Activated CD4-positive, alpha-beta T cell treated with anti-CD3 and anti-CD28 coated beads, Interleukin-2, amount 10 ng/mL, durations not matched to agents 7 days and 5 days (primary cell): ENCODE measurements at places on chromosomes 5 and 9. TPM values are rescaled to one million over a fixed set of nuclear protein-coding genes. Genes with fewer than 3 reads are reported as not detected.

GRCh38 chr5:136769900-136770684 lies 404.7 kb upstream of the TRPC7 start:
- peak; percentile 33 for DNase-seq

DNA sequence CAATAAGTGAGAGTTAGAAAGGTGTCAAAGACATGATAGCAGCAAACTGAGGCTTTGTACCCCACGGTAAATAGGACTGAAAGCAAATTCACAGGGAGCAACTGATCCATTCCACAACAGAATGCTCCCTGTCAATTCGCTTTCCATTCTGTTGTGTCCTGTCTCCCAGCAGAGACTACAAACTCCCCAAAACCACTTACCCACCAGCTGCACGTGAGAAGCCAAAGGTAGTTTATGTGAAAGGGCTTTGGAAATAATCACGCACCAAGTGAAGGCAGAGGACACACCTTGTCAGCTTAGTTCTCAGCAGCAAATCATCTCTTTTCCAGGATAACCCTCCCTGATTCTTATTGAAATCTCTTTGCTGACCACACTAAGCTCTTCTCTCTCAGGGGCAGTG lies 46.6 kb upstream of the IL17B start:
- no peak for DNase-seq

DNA sequence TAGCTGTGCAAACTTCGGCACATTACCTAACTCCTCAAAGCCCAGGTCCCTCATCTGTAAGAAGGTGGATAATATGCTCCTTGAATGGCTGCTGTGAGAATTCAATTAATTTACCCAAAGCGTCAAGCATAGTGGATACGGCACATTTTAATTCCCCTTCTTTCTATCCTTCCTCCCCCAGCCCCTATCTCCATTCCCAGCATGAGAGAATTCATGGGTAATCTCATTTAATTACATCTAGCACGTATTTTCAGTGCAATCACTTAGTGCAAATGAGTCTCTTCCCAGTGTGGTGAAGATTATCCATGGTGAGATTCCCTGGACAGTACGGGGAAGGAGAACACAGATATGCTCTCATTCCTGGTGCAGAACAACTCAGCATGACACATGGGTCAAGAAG lies 145.6 kb downstream of the TRPM3 start:
- DNase-seq = no peak

GRCh38 chr9:107208121-107208520 lies 75.0 kb upstream of the RAD23B start:
- no peak for DNase-seq

DNA sequence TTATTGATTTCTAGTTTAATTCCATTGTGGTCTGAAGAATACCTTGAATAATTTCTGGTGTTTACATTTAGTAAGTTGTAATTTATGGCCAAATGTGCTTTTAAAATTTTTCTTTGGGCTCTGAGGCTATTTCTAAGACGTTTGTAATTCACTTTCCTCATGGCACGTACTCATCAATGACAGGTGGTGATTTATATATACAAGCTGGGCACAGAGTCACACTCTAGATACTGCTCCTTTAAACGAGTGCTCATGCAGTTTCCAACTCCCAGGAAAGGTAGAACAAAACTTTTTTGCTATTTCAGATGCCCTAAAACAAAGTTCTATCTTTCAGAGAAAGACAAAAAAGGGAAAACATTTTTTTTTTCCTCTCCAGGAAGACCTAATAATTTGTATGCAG lies 146.9 kb downstream of the AUH start:
- no peak for DNase-seq

GRCh38 chr9:72228282-72228681 lies 79.0 kb downstream of the GDA start:
- DNase-seq = no peak

DNA sequence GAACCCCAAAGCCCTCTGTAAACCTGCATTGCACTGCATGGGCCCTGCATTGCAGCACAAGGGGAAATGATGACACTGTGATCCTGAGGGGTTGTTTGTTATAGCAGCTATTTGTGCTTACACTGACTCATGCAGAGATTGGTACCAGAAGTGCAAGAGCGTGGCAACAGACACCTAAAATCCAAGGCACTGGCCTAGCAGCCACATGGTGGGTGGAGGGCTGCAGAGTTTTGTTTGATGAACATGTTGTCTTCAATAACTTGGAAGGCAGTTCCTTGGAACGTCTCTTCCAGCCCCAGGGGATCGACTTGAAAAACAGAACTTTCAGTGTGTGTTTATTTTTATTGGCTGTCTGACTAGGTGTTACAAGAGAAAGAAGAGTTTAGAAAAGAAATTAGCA lies 14.5 kb downstream of the FCN2 start:
- DNase-seq = no peak

DNA sequence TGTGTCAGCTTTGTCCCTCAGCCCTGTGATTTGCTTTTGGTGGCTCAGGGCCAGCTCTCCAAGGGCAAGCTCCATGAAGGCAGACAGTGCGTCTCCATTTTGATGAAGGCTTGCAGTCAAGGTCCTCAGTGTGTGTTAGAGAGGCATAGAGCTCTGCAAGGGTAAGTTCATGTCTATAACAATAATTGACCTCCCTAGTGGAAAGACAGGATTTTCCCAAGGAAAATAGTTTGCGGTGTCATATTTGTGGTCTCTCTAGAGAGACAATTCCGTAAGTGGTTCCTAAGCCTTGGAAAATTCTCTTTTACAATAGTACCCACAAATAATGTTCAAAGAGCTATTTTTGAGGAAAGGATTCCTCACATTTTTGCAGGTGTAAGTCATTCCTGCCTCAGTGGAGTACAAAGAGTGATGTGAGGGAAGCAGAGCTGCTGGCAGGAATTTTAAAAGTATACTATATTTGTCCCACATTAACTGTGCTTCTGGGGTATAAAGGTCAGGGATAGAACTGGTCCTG lies 40.2 kb downstream of the SLC1A3 start:
- DNase-seq = no peak

GRCh38 chr5:116466727-116467464 lies 107.7 kb downstream of the SEMA6A start:
- DNase-seq = no peak

DNA sequence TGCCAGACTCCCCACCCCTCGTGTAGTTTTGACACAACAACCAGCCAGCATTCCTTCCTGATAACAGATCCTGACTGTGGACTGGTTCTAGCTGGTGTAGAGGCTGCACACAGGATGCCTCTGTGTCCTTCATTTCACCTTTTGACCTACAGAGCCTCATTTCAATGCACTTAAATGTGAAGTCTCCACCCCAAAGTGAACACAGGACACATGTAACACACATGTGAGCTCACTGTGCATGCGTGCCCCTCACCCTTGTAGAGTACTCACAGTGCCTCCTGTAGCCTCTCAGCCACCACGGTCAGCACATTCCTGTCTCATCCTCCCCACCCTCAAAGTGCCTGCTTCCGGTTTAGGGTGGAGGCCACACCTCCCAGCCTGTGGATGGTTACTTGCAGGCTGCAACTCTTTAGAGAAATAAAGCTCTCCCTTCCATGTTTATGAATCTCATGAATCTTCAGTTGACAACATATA lies 11.6 kb upstream of the NKD2 start:
- peak; percentile 55 for DNase-seq

GRCh38 chr5:58122848-58123392 lies 337.0 kb downstream of the PLK2 start:
- no peak for DNase-seq

- no peak for DNase-seq
These were observed 84.9 kb downstream of the ISL1 start for GRCh38 chr5:51468196-51468595.

DNA sequence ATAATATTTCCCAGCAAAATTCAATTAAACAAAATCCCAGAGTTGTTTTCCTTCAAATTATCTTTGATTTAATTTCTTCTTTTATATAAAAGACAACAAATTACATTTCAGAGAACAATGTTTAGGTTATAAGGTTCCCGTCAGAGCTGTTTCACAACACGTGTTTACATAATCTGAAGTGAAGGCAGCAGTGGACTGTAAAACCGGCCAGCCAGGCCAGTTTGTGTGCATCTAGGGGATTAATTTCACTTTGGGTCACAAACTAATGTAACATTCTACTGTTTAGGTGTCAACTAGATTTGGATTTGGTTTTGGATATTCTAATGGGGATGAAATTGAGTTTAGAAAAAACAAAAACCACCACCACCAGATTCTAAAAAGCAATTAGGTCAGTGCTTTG lies 86.5 kb upstream of the PLPP1 start:
- no peak for DNase-seq

- no peak for DNase-seq
These were observed 11.0 kb downstream of the TRIO start for GRCh38 chr5:14153932-14154731.

GRCh38 chr5:66859526-66859925 lies 263.3 kb downstream of the MAST4 start:
- no peak for DNase-seq

DNA sequence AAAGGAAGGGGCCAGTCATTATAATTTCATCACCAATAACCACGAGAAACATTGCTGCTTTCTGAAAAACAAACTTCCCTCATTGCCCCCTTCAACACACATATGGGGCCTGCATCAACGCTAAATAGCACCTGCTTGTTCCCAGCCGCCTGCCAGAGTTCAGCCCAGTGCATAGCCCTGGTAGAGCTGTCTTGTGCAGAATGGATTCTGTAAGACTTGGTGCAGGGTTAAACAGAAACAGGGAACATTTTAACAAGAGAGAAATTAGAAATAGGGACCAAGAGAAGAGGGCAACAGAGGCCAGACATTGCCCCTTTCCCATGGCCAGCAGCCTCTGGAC lies 56.7 kb downstream of the UBE2QL1 start:
- DNase-seq = no peak

DNA sequence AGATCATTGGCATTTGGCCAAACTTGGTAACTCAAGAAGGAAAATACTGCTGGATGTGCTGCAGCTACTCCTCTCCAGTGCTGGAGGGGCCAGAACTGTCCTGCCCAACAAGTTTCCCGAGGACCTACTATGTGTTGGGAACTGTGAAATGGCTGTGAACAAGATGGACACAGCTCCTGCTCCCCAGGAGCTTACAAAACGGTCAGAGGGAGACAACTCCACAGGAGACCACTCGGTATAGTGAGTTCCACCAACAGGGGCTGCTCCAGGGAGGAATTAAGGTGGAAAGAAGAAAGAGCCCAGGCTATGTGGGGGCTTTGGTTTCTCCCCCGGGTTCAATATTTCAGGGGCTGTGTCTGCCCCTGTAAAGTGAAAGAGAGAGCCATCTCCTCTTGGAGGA lies 78.8 kb downstream of the GNA14 start:
- no peak for DNase-seq

GRCh38 chr5:150175536-150175935 lies 9.0 kb downstream of the CDX1 start:
- DNase-seq = no peak

- DNase-seq = no peak
These were observed 483.0 kb upstream of the DMAC1 start for GRCh38 chr9:8282535-8282934.

- DNase-seq = peak; percentile 14
These were observed 10.0 kb downstream of the ENC1 start for GRCh38 chr5:74630453-74631066.

- no peak for DNase-seq
These were observed 26.7 kb upstream of the STK32A start for GRCh38 chr5:147208134-147208533.

DNA sequence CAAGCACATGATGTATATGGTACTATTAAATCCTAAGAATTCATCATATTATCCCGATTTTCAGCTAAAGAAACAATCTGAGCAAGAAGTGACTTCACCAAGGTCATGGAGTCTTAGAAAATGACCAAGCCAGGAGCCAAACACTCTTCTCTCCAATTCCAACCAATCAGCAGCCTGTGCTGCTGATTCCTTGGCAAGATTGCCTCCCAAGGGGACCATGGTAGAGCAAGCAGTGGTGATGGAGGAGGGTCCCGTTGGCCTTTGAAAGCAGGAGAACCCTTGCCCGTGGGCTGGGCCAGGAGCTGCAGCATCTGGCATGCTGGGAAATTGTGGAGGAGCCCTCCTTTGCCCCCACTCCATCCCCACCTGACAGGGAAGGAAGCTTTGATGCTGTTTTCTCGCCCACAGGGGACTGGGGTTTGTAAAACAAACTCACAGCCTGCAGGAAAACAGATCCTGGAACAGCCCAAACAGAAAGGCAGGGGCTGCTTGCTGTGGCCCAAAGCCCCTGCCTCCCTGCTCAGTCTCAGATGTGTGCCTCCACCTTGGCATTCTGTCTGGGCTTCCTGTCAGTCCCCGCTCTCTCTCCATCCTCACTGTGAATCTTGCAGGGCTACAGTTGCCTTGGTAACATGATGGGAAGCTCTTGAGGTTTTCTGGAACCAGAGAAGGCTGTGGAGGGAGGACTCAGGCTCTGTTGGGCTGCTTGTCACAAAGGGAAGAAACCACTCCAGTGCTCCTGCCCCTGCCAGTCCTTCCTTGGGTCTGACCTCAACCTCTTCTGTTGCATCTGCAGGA lies 70.8 kb upstream of the HSPA9 start:
- DNase-seq = no peak

GRCh38 chr5:112923148-112923917 lies 1.3 kb upstream of the REEP5 start:
- DNase-seq = peak; percentile 62

GRCh38 chr9:137320555-137321384 lies 18.7 kb upstream of the NRARP start:
- peak; percentile 41 for DNase-seq

DNA sequence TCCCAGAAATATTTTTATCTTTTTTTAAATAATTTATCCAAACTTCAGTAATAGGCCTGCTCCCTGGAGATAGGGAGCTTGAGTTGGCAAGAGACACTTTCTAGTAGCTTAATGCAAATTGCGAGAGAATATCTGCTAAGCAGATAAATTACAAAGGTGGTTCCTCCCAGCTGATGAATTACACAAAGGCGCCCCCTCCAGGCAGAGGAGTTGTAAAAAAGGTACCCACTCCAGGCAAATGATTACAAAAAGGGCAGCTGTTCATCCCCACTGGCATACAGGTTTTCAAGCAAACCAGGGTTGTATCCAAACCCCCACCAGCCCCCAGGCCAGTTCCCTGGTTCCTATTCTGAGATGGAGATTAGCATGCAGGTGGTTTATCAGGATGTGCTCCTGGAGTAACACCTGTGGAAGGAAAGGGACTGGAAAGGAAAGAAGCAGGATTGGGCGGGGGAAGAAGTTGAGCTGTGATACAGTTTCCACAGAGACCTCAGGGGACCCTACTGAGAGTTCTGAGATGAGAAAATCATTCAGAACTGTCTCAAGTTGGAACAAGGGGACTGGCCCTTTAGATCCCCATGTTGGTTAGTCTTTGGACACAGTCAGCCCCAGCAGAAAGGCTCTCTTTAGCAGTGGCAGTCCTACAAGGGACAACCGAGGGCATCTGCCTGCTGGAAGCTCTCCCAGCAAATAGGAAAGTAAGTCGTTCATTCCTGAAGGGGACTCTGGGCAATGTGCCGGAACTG lies 25.5 kb downstream of the ESM1 start:
- peak; percentile 21 for DNase-seq

GRCh38 chr5:132674671-132675506 lies 1.1 kb downstream of the IL4 start:
- DNase-seq = no peak

The RACK1 gene
- 2,207 TPM for total RNA-seq

The DBH gene
- total RNA-seq = not detected

The IGFBPL1 gene
- not detected for total RNA-seq

The ANKRD18B gene
- total RNA-seq = 0.46 TPM

The HOMER1 gene
- total RNA-seq = 1.9 TPM

The FGF1 gene
- total RNA-seq = not detected

The RABEPK gene
- total RNA-seq = 14.6 TPM

The TSSK1B gene
- total RNA-seq = not detected

The SLC36A2 gene
- total RNA-seq = not detected
